SK-N-SH treated with all-trans-retinoic acid at 6 μM for 48 hours (cell line): ENCODE measurements at places on chromosomes 7 and 10.
A peak's percentile ranks its signal among the peaks of the same experiment; 100 is the strongest.

- ATAC-seq, result peak; percentile 94
Observed at GRCh38 chr10:69749178-69750010, 52.3 kb upstream of the COL13A1 start.

- ATAC-seq, result no peak
Observed at GRCh38 chr7:118304100-118304499, 79.6 kb downstream of the ANKRD7 start.

DNA sequence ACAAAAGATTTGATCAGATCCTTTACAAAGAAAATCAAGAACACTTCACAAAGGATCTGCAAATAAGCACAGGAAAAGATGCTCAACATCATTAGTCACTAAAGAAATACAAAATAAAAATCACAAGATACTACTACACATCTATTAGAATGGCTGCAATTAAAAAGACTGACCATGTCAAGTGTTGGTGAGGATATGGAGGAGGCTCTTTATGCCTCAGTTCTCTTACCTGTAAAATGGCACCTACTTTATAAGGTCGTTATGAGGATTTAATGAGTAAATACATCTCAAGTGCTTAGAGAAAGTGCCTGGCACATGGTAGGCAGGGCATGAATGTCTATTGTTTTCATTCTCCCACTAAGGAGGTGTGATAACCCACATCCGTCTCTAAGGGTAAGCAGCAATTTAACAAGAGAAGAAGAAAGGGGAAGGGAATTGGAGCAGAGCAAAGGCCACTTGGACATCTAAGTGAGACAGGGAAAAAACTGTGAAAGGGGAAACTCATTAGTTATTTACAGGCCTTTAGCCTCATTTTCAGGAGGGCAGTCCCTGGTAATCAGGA is 157.5 kb upstream of the NFE2L3 start:
- ATAC-seq, result no peak

GRCh38 chr10:119318411-119319160 is 111.2 kb downstream of the GRK5 start:
- ATAC-seq, result no peak

DNA sequence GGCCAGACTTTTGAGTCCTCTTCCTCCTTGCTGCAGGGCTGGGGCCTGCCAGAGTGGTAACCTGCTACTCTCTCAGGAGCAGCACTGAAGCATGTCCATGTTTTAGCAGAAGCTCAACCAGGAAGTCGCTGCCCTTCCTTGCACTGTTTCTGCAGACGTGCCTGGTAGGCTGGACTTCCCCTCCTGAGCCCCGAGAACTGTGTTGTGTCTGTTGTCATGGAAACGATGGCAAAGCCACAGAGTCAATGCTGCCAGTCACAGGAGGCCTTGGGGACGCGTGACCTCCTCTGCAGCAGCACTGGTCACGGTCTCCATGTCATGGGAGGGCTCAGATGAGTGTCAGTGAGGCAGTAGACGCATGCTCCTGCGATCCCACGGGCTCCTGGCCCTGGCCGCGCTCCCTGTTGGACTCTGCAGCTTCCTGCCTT is 145.5 kb downstream of the FANK1 start:
- peak; percentile 71; the same call in 2 of the 3 replicates for ATAC-seq

- ATAC-seq, result peak; percentile 23
Observed at GRCh38 chr7:18974803-18975202, 142.6 kb downstream of the TWIST1 start.

DNA sequence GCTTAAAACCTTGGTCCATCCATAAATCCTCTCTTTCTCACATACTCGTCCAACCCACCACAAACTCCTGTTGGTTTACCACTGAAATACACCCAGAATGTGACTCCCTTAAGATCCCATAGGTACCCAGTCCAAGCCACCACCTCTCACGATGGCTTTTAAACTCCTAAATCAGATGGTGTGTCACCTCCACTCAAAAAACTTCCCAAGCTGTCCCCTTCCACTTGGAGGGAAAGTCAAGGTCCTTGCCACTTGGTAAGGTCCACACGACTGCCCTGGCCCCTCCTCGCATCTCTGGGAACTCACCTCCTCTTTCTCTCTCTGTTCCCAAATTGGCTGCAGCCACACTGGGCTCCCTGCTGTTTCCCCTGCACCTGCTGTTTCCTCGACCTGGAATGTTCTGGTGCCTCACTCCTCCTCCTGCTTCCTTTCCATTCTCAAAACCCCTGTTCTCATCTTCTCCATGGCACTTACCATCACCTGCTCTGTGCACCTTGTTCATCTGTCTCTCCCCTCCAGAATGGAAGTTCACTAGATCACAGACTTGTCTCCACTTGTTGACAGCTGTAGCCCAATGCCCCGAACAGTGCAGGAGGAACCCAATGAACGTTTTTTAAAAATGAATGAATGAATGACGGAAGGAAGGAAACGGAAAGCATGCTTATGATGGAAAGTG is 23.0 kb downstream of the ZFAND2A start:
- peak; percentile 13 for ATAC-seq

GRCh38 chr10:14311206-14311957 is 19.3 kb downstream of the FRMD4A start:
- no peak for ATAC-seq

- no peak for ATAC-seq
Observed at GRCh38 chr10:3567291-3567963, 217.6 kb downstream of the KLF6 start.

DNA sequence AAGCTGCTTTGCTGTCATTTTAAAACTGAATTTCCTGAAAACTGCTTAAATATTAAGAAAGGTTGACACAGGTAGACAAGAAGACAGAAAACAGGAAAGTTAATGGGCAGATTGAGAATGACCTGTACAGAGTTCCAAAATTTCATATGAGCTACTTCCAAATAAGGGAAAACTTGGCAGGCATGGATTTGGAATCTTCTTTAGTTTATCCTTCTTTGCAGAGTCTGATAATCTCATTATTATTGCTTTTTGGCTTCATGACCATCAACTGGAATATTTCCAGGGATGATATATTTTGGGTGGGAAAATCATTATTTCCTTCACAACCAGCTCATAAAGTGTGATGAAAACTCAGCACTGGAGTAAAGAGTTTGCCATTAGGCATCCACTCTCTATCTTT is 346.5 kb upstream of the NPVF start:
- ATAC-seq, result no peak
